ENCODE measurements at places on chromosomes 2 and 18.

DNA sequence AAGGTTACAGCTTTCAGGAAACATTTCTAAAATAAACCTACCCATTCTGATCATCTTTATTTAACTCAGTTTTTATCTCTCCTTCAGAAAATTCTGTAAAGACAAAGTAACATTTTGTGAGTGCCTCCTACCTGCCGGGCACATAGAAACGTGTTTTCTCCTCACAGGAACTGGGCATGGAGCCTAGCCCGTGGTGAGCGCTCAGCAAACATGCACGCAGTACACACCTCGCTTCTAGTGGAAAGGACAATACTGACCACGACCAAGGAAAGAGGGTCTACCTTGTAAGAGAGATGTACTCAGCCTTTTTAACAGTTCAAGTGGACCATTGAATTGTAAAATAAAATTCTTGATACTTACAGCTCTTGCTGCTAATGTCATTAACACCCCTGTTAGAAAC, 24.8 kb upstream of the KIDINS220 start:
- no peak for DNase-seq

DNA sequence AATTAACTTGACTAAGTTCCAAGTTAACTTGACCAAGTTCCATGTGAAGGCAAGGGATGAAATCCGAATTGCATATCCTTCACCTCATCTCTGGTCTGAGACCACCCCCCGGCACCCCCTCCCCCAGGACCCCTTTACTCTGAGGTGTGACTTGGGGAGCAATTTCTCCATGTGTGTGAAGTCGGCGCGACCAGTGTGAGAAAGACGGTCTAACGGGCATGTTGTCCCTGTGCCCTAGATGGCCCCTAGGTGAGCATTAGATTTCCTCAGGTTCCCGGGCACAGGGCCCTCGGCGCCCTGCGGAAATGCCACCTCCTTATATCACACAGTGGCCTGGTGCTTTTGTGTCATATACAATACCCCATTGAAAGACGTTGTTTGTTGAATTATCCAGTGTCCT, 137.1 kb downstream of the CTIF start:
- DNase-seq, result no peak

GRCh38 chr2:26942543-26943295, 27.7 kb upstream of the MAPRE3 start:
- peak; percentile 55 for DNase-seq

DNA sequence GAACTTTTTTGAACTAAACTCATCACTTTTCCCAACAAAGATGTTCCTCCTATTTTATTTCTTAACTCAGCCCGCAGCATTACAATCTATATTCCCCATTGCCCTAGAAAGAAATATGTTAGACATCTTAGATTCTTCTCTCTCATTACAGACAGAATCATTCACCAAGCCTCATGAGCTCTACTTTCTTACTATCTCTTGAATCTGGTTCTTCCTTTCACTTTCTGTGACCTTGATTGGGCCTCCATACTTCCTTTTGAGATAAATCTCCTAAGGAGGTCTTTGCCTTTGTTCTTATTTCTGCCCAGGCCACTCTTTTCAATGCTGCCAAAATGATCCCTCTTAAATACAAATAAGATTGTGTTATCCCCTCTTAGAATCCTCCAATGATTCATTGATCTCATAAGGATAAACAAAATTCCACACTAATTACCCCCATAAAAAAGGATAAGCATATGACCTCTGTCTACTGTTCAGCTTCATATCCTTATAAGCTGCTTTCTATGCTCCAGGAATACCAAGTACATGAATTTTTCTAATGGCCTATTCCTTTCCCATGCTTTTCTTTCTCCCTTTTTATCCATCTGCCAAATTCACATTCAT, 400.0 kb downstream of the ARHGAP15 start:
- no peak for DNase-seq

DNA sequence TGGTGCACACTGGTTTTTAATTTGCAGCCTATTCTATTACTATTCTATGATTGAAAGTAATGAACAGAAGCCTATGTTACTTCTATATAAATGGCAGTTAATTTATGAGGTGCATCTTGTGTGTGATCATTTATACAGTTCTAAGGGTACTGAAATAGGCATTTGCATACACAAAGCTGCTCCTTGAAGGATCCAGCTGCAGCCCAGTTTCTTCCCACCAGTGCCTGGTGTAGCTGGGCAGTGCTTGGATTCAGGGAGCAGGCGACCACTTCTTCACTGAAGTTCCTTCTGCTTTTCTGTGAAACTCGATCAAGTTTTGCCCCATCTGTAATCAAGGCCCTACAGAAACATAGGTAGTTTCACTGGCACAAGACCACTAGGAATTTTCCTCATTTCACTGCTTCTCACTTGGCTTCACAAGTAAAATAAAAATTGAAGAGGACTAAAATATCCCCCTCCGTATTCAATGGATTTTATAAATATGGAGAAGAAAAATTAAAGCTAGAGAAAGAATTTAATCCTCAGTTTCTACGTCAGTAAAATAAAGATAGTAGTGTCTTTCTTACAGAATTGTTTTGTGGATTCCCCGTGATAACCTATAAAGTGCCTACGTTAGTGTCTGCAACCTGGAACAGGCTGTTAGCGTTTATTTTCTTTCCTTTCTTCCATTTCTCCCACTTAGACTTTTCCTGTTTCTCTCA, 1.7 kb upstream of the LPIN2 start:
- no peak for DNase-seq

DNA sequence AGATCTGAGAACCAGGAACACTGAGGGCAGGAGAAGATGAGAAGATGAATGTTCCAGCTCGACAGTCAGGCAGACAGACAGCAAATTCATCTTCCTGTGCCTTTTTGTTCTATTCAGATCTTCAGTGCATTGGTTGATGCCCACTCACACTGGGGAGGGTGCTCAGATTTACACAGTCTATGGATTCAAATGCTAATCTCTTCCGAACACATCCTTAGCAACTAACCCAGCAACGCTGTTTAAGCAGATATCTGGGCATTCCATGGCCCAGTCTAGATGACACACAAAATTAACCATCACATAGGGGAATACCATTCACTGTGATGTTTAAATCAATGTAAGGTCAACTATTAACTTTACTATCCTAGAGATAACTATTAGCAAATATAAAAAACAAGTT, 571.9 kb downstream of the NYAP2 start:
- DNase-seq, result no peak

- no peak for DNase-seq
Observed at GRCh38 chr18:50559752-50560680, at the start of gene MAPK4. TSS of gene MAPK4 (plus strand) at chr18:50560087. CDS start at chr18:50663959, 103,872 bp downstream.

DNA sequence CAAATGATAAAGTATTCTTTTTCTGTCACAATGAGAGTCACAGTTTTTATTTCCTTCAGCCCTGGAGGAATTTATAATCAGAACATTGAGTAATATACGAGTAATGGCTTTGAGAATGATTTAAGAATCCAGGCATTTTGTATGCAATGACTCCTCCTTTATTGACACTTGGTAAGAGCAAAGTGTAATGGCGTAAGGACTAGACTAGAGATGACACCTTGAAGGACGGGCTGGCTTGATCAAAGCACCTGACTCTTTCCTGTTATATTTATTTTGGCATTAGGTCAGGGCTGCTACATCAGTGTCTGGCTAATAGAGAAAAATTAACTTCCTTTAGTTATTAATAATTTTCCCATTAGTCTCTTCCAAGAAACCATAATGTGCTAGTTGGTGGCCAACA, 482.4 kb upstream of the GCFC2 start:
- no peak for DNase-seq

Measured in T-helper 1 cell (primary cell).